ENCODE measurements at places on chromosomes 6 and 20. TPM values are rescaled to one million over a fixed set of nuclear protein-coding genes. Genes with fewer than 3 reads are reported as not detected.

DNA sequence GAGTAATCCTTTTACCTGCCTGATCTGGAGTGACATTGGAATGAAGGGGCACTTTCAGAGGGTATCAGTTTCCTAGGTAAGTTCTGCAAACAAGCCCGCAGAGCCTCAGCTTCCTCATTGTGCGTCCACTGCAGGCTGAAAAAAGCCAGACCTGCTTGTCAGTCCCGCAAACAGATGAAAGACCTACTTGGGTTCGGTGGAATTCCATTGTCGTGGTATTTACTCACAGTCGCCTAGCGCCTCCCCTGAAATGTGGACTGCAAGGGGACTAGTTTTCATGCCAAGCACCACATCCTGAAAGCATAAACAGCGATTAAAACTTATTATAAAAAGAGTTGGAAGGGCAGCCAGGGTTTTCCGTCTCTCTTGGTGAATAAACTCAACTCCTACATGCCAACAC is 121.5 kb downstream of the PAX1 start:
- no peak for DNase-seq

DNA sequence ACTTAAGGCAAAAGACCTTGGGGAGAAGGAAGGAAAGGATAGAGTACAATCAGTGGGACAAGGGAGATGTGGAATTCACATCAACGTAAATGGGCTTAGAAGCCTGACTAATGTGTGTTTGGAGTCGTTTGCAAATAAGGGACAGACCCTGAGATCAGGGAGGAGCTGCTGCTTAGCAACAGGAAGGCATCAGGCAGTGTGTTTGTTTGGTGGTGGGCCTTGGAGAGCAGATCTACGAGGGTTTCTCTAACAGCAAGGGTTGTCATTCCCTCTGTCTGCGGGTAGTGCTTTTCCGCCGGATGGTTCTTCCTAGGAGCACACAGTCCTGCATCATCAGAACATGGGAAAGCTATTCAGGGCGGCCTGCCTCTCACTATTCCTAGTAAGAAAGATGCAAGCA is 40.4 kb downstream of the C6orf118 start:
- DNase-seq: no peak

GRCh38 chr20:15895560-15896084 is 677.6 kb downstream of the KIF16B start:
- no peak for DNase-seq

- DNase-seq: peak; percentile 68
Measured at GRCh38 chr20:59495894-59496510, 108.3 kb upstream of the PHACTR3 start.

Gene HLA-DOA
- 3.7 TPM for total RNA-seq

DNA sequence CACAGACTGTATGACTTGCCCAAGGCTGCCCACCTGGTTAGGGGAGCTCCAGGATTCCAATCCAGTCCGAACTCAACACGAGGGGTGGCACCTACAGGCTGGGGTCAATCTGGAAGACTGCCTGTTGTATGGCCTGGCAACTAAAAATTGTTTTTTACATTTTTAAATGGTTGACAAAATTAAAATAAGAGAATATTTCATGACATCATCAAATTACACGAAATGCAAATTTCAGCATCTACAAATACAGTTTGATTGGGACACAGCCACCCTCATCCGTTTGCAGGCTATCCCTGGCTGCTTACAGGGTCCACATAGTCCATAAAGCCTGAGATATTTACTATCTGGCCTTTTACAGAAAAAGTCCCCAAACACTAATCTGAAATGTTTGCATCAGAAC is 235.9 kb upstream of the GMDS start:
- no peak for DNase-seq

Gene LHFPL5
- total RNA-seq: not detected

DNA sequence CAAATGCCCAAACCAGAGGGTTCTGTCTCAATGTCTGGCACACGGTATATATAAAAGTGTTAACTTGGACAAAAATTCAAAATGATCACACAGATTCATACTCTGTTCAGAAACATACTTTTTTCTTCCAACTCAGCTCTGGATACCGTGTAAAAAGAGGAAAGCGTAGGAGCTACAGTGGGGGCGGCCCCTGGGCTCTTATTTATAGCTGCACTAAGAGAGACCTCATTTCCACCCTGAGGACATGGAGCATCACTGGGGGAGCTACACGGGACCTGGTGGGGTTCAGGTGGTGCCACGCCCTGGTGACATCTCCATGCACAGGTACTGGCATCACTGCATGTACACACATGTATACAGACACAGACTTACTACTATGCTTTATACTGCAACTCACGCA is 185.9 kb upstream of the FOXQ1 start:
- no peak for DNase-seq

Gene ULBP3
- not detected for total RNA-seq

DNA sequence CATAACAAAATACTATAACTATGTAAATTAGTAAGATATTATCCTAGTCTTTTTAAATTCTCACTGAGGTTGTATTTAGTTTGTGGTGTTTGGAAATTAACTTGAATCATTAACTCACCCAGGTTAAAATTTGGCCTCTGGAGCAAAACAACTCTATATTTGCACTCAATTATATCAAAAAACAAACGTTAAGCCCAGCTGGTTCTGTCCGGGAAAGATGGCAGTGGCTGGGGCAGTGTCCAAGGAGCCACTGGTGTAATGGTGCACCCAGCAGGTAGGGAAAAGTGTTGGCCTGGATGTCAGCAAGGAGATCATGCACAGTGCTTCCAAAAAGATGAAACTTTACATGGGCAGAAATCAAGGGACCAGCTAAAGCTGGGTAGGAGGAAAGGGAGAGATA is 285.3 kb upstream of the CITED2 start:
- no peak for DNase-seq

- DNase-seq: no peak
Measured at GRCh38 chr6:13813026-13813425, 1.3 kb downstream of the MCUR1 start.

Gene HRH3
- not detected for total RNA-seq

- no peak for DNase-seq
Measured at GRCh38 chr20:25496968-25497401, 88.3 kb downstream of the NINL start.

Gene NOTCH4
- total RNA-seq: 13.1 TPM

Gene TULP4
- total RNA-seq: 88.6 TPM

DNA sequence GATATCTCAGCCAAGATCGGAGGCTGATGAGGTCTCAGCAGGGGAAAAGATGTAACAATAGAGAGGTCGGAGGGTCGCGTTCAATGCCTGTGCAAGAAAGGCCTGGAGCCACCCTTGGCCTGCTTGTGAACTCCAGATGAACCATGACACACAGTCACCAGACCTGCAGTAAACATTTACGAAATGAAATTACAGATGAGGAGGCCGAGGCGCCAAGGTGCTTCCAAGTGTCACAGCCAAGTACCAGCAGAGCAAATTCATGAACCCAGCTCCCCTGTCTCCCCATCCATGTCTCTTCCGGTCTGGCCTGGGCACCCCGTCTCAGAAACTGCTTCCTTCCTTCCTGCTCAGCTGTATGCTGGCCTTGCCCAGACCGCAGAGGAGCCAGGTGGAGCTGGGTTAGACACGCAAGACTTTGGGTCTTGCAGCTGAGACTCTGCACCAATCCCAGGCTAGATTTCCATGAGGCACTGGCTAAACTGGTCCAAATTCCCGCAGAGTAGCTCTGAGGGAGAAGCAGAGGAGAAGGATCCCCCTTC is 48.1 kb downstream of the CHMP4B start:
- peak; percentile 52 for DNase-seq

GRCh38 chr6:82861121-82861520 is 204.5 kb downstream of the UBE3D start:
- no peak for DNase-seq

- peak; percentile 71 for DNase-seq
Measured at GRCh38 chr6:125746731-125747588, 2.5 kb upstream of the HEY2 start.

Gene GHRH
- not detected for total RNA-seq

GRCh38 chr6:30570740-30571074 is 535 bp upstream of the ABCF1 start:
- no peak for DNase-seq

DNA sequence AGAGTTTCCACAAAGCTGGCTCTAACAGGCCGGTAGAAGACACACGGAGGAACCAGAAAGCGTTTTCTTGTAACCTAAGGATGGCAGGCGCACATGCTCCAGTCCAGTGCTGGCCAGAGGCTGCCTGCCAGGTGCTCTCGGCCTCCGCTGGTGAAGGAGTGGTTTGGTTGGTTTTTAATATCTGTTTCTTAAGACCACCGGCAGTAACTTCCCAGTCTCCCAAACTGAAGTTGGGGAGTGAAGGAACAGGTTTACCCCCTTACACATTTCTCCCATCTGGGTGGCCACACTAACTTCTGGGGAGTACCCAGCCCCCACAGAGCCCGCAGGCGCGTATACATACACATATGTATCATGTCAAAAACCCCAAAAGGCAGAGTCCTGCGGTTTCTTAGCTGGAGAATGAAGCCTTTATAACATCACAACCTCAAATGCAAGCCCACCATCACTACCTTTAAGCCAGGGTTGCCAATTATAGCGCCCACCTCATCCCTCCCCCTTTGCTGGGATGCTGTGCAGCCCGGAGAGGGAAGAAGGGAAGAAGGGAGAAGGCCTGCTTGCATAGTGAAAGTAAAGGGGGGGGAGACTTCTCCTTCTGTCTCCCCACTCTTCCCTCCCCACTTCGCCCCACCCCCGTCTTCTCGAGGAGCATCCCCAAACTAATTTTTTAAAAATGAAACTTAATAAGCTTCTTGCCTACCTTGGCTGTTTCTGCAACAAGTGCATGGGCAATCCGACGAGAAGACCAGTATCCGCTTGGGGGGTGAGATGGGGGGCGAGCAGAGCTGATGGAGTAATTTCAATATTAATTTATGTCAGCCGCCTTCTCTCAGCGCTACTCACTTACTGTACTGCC is 1.0 kb downstream of the TRERF1 start:
- peak; percentile 26 for DNase-seq

DNA sequence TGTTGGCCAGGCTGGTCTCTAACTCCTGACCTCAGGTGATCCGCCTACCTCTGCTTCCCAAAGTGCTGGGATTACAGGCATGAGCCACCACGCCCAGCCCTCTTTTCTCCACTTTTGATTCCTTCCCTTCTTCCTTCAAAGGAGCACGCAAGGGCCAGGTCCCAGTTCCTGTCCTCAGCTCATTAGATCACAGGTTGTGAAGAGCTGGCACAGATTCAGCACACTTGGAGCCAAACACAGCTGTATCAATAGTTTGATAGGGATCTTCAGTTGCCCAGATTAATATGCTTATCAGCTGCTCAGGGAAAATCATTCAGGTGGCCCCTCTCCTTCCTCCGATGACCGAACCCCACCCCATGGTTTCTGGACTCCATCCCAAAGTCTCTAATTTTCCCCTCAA is 14.4 kb upstream of the SLC22A23 start:
- no peak for DNase-seq

- peak; percentile 69 for DNase-seq
Measured at GRCh38 chr6:43699564-43700186, 12.1 kb upstream of the MRPS18A start.

Gene GFRAL
- total RNA-seq: not detected

Gene GABRR1
- total RNA-seq: not detected

DNA sequence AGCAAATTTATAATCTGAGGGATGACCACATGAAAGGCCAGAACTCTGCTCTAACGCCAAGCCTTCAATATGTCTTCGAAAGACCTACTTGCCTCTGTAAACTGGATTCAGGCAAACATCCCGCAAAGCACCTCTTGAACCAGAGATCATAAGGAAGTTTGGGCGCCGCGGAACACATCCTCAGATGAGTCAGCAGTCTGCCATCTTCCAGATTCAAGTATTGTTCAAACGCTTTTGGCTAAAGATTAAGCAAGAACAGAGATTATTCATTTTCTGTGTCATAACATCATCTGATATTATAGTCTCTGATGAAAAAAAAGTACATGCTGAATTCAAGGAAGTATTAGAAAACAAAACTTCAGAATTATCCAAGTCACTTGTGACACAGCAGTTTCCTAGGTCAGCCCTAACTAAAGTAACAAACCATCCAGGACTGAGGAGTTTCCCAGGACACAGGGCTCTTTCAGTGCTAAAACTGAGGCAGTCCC is 20.8 kb downstream of the TBC1D7 start:
- DNase-seq: no peak

GRCh38 chr6:15715851-15716250 is 53.0 kb upstream of the DTNBP1 start:
- no peak for DNase-seq

GRCh38 chr20:62370115-62370806 is 3.1 kb upstream of the LAMA5 start:
- no peak for DNase-seq

Gene FAM50B
- 5.2 TPM for total RNA-seq

- no peak for DNase-seq
Measured at GRCh38 chr6:148445620-148446019, 103.0 kb downstream of the SASH1 start.

Gene VPS52
- 56.5 TPM for total RNA-seq
